ENCODE measurements at places on chromosomes 3 and 15.

GRCh38 chr3:151924753-151925152 lies 51.3 kb downstream of the SUCNR1 start:
- no peak for DNase-seq

DNA sequence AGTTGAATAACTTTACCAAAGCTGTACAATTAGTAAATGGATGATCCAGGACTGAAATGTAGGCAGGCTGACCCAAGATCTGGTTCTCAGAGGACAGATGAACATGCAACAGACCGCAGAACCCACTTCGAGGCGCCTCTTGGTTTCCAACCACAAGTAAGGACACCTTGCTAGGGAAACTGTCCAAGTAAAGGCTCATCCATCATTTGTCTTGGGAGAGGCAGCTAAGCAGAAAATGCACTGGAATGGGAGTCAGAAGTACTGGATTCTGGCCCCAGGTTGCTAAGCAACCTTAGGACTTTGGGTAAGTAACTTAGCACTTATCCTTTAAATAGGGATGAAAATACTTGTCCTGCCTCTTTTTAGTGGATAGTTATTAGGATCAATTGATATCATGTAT lies 366.3 kb upstream of the LRRC3B start:
- DNase-seq: no peak

DNA sequence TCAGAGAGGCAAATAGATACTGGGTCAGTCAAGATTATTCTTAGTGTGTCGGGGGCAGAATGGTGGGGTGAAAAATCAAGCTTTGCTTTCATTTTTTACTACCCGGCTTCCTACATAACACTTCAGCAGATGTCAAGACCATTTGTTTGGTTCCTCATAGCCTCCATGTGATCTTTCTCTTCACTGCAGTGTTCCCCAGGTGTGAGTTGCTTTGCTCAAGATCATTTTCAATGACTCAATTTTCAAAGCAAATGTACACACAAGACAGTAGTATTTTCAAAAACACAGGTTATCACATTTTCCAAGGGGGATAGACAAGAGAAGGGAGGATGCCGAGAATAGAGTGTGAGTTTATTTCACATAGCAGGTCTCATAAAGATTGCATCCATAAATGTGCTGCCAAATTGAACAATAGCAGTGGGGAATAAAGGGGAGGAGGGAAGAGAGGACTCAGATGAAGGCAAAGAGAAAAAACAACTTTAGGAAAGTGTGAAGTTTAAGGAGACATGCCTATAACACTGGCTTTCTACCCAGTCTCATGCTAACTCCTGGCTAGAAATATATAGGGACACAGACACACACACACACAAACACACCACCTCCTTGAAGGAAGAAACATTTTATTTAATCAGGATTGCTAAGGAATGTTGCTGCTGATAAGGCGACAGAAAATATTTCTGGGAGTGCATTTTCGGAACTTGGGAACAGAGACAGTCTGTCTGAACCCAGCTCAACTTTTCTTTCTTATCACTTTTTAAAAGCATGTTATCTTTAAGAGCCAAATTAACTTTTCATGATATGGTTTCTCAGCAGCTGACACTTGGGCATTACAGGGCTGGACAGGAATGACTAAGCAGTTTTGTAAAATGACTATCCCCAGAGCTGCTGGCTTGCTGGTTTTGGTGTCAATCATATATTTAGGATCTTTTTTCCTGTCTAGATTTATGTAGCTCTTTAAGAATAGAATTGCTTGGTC lies 402.4 kb downstream of the RBMS3 start:
- peak; percentile 82 for DNase-seq

DNA sequence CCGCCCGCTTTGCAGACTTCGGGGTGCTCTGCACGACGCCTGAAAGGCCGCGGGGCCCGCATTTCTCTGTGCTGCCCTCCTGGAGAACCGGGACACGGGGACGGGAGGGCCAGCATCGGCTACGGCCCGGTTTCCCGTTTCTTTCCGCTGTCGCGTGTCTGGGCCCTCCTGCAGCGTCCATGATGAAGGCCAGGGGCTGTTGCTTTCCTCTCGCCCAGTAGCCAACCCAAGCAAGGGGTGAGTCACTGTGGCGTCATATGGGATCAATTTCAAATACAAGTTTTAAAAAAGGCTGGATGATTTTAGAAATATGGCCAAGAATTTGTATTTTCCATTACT lies 435 bp downstream of the SLC35G2 start:
- DNase-seq: peak; percentile 89

DNA sequence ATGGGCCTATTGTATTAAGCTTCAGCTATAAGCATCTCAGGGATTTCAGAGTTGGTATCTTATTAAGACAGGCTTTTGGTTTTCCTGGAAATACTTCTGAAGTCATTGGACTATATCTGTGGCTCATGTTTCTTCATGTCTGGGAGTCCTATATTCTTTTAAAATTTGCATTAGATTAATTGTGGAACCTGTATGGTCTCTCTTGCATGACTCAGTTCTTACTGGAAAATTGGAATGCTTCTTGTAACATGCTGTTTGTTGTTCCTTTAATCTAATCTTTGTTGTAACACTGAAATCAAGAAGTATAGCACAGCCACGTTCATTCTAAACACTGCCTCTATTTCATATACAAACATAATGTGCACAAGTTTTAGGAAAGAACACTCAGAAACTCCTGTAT lies 208.1 kb downstream of the RBMS3 start:
- DNase-seq: peak; percentile 62

GRCh38 chr3:67067251-67067650 lies 69.1 kb downstream of the KBTBD8 start:
- DNase-seq: no peak
